GDM1 (cell line): ENCODE measurements at places on chromosomes 3 and 15.

DNA sequence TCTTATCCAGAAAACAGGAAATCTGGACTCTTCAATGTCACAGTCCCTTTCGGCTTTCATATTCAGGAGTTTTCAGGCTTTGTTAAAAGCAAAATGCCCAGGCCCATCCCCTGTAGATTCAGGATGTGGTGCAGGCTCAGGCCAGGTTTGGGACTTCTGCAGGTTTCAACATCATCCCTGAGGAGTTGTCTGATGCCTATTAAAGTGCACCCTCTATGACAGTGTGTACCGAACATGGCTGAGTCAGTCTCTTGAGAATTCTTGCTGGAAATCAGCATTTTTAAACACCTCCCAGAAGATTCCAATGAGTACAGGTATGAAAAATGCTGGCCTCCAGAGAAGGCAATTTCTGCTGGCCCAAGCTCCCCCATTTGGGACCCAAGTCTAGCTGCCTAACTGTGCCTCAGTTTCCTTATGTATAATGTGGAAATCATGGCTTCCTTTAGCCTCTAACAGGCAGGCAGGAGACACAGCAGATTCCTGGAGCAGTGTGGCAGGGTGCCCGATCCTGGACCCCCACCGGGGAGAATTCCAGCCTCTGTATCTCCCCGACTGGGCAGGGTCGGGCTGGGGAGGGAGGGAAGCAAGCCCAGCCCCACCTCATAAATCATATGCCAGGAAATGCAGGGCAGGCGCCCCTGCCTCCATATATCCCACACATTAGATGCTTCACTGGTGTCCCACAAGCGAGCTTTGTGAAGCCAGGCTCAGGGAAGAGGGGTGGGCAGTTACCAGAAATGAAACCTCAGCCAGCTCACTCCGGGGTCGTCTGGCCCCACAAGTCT is 44.4 kb upstream of the SLC6A11 start:
- no peak for DNase-seq

GRCh38 chr3:45371621-45372020 is 16.8 kb upstream of the LARS2 start:
- no peak for DNase-seq

GRCh38 chr3:17577796-17578520 is 164.5 kb downstream of the TBC1D5 start:
- no peak for DNase-seq

DNA sequence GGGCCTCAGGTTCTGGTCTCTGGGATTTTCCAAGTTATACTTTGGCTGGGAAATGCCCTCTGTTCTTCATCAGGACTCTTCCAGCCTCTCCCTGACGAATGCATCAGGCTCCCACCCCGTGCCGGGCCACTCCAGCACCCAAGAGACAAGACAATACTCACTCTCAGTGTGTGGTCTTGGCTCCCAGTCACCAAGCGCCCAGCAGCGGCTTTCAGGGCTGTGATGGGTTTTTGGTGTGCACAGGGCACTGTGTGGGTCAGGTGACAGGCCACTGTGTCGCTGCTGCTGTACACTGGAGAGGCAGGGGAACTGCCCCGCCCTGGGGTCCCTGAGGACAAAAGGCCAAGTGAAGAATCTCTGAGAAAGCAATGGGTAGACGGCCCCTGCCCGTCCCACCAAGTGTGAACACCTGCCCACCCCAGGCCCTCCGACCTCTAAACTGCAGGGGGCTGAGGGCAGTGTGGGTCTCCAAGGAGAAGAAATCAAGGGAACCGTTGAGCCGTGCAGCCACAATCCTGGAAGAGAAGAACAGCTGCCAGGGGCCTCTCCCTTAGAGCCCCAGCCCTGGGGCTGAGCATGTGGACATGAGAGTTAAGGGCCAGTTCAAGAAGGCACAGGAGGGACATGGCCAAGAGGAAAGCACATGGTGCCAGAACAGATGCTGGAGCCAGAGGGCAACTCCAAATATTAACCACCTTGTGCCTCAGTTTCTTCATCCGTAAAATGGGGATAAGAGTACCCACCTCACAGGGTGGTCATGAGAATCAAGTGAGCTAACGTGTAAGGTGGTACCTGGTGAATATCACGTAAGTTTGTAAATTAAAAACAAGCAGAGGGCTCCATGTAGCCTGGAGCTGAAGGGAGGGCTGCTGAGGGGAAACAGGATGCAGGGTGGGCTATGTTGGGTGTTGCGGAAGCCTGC is 34.1 kb downstream of the PTPN23 start:
- no peak for DNase-seq

DNA sequence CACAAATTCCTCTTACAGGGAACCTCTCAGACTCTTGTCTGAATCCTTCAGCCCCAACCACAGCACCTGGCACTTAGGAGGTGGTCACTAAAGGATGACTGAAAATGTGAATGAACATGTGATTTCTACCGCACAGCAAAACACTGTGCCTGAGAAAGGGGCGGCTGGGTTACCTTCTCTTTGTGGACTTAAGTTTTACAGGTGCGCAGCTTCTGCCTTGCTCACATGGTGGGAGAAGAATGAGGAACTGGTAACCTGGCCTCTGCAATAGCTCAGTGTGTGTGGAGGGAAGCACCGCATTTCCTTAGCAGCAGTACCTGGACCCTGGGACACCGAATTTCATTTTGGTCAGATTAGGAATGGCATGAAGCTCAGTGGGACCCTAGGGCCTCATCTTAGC is 9.8 kb upstream of the ETV5 start:
- DNase-seq = no peak
